Anterior cingulate cortex (tissue), 58 donors: ENCODE measurements at places on chromosomes 3 and 15.

GRCh38 chr3:179646177-179646576 lies 6.7 kb upstream of the USP13 start:
- DNase-seq: no peak

DNA sequence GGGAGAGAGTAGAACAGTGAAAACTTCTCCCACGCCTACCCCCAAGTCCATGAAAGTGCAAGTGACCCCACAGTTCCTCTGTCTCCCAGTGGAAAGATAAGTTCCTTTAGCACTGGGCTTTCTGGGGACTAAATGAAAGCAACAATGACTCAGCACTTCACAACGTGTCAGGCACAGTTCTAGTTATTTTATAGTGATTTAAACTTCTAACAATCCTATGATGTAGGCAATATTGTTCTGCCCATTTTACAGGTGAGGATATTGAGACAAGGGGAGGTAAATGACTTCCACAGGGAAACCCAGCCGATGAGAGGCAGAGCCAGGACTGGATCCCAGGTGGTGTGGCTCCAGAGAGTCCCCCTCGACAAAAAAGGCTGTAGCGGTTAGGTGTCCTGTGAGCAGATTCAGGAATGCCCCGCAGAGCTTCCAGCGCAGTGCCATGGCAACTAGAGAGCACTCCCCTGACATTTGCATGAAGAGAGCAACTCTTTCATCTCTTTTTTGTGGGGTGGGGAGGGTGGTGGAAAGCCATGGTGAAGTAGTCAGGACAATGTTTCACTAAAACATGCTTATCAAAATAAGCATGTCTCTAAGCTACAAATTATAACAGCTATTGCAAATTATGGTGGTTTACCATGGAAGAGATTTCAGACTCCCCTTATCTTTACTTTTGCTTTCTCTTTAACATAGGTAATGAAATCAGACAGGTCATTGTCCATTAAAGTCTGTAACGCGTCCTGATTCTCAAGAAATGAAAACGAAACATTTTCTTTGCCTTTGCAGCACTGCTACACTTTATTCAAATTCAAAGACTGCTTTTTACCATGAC lies 62.1 kb downstream of the NR2F2 start:
- no peak for DNase-seq

DNA sequence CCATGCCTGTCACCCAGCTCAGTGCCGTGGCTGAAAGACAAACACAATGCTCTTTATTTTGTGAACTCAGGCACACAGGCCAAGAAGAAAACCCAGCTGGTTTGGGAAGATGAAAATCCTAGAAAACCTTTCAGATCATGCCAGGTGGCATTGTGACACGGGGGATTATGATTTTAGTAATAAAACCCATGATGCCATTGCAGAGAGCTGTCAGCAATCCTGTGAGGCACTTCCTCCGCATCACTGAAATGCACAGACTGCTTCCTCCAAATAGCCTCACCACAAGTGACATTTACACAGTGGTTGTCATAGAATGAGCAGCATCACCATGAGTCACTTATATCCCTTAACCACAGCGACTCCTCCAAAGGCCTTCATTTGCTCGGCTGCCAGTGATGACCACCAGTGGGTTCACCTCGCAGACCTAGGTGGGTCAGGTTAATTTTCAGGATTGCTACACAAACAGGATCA lies 22.7 kb downstream of the ABHD6 start:
- no peak for DNase-seq

GRCh38 chr15:70142072-70142321 lies 44.3 kb upstream of the TLE3 start:
- DNase-seq: no peak

DNA sequence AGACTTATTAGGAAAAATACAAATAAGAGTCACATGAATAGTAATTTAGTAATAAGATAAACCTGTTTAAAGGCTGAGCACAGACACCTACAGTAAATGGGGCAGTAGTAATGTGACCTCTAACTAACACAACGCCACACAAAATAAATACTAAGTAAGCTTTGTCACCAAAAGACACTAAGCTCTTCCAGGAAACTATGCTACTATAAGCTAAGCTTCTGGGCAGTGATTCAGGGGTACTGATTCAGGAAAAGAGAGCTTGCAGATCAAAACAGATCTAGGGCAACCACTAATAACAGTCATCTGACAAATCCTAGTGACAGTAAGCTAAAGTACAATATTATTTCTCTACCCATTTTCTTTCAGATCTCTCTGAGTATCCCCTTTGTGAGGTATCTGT lies 68.8 kb downstream of the PLOD2 start:
- DNase-seq: no peak

GRCh38 chr3:18655827-18656226 lies 230.7 kb upstream of the SATB1 start:
- DNase-seq: no peak

- DNase-seq: no peak
These were observed 25.5 kb downstream of the ATP1B3 start for GRCh38 chr3:141901914-141902313.

GRCh38 chr3:153070511-153070868 lies 91.5 kb upstream of the RAP2B start:
- no peak for DNase-seq

DNA sequence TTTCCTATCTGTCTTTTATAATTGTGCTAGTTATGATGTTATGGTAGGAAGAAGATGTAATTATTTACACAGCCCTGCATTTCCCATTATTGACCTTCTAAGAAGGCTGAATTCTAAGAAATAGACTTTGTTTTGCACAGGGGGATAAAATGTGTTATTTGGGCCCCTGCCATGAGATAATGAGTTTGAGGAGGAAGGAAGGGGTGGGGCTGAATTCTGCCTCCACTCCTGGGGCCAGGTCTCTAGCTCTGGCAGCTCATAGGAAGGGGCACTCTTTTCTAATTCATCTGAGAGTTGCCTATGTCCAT lies 69.2 kb upstream of the GOLGA8B start:
- no peak for DNase-seq

- DNase-seq: peak; percentile 27
These were observed 4.3 kb downstream of the RBP1 start for GRCh38 chr3:139534992-139535879.

DNA sequence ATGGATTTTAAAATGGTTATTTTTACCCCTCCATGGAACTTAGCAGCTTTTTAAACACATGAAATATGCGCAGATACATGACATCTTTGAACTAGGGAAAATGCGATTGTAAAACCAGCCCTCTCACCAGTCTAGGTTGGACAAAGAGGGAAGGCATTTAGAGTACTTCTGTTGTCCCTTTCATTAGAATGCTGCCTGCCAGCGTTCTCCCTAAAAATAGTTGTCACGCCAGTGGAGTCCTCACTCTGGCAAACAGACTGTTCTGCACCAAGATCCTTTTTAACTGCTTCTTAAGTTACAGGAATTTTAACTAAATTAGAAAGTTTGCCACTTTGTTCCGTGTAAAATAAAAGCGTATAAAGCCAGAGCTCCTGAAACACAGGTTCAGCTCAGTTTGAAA lies 295.3 kb downstream of the VPS13C start:
- peak; percentile 9 for DNase-seq

DNA sequence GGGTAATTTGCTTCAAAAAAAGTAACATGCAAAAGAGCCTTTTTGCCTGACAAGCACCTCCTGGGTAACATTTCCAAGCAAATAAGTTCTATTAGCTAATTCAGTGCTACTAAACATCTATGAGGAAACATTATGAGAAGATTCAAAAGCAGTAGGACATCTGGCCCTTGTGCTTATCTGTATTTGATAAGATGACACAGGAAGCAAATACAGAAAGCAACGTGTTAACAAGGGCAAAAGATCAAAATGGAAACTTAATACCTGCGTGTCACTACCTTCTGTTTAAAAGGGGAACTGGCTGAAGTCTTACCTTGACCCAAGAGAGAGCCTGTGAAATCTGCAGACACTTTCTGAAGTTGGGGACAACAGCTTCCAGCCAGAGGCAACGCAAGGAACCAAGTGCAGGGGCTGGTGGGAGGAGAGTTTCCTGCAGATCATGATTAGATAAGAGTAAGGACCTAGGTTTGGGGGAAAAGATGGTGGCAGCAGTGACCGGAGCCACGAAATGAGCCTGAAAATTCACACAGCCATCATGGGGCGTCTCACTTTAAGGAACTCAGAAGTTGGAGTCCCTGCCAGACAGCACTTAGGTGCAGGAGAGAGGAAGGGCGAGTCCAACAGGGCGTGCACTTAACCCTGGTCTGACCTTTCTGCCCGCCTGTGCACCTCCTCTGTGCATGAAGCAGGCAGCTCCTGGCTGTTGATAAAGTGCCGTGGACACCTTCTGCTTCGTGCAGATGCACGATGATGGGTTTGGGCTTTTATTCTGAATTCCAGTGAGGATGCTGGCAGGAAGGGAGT lies 153.6 kb upstream of the BHLHE40 start:
- no peak for DNase-seq

GRCh38 chr15:89077750-89078149 lies 10.5 kb upstream of the ABHD2 start:
- no peak for DNase-seq

DNA sequence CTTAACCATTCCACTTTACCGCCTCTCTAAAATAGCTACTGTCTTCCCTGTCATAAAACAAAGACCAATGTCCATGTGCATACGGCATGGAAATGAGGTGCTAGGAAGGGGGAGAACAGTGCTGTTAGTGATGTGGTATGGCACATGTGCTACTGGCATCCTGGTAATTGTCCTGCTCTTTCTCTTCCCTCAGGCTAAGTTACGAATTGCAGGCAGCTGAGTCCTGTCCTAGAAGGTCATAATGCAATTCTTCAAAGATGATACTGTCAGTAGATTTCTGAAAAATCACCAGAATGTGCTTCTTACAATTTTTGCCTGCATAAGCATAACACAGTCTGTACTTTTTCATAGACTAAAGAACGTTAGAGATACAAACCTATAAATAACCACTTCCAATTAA lies 216.8 kb downstream of the RSL24D1 start:
- no peak for DNase-seq

DNA sequence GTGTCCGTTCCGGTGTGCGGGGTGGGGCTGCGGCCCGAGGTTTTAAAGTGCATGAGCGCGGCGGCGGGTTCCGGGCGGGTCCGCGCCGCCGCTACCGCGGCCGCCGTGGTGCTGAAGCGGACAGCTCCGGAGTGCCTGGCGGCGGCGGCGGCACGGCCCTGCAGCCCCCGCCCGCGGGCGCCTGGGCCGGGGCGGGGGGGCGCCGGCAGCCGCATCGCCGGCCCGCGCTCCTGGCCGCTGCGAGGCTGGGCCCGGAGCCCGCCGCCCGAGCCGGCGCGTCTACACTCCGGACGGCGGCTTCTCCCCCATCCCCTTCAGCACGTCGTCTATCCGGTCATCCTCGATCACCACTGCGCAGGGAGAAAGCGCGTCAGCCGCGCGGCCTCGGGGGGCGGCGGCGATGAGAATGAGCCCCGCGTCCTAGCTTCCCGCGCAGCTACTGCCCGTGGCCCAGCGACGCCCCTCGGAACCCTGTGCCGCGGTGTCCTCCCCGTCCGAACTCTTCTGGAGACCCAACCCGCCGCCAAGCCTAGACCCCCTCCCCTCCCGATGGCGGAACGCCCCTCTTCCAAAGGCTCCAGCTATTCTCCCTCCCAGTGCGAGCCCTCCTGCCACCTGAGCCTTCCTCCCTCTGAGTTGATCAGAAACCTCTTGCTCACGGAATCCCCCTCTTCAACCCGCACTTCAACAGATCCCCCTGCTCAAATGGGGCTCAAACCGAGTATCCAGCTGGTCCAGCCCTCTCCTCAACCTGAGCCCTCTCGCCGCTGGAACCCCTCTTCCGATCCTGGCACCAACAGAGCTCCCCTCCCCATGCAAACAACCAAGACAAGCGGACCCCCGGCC lies 1.3 kb downstream of the CAMK2N2 start:
- DNase-seq: peak; percentile 18

DNA sequence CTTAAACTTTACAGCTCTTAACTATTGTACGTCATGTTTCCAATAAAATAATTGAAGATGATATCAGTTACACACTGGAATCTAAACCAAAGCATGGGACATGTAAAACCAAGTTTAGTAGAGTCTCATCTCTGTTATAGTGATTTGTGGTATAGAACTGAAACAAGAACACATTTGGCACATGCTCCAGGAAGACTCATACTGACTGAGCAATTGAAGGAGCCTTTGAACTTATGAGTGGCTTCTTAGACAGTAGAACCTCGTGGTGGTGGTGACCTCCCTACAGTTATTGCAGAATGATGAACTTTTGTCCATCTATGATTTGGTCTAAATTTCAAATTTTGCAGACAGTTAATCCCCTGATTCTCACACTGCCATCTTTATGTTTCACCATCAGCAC lies 729.7 kb downstream of the ROBO1 start:
- DNase-seq: no peak

DNA sequence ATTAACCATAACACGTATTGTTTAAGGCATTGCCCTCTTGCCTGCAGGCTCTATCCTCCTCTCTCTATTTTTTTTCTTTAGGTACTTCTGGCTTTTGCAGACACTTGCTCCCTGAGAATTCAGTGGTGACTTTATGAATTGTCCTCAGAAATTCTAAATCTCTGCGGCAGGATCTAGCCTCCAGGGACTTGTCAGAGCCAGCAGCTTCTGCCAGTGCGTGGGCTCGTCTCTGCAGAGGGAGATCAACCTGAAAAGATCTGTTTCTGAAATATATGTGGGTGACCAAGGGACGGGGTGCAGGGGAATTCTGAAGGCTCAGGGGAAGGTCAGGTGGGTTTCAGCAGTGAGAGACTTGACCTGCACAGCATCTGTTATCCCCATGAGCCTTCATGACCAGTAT lies 326.1 kb upstream of the LRRFIP2 start:
- DNase-seq: no peak

DNA sequence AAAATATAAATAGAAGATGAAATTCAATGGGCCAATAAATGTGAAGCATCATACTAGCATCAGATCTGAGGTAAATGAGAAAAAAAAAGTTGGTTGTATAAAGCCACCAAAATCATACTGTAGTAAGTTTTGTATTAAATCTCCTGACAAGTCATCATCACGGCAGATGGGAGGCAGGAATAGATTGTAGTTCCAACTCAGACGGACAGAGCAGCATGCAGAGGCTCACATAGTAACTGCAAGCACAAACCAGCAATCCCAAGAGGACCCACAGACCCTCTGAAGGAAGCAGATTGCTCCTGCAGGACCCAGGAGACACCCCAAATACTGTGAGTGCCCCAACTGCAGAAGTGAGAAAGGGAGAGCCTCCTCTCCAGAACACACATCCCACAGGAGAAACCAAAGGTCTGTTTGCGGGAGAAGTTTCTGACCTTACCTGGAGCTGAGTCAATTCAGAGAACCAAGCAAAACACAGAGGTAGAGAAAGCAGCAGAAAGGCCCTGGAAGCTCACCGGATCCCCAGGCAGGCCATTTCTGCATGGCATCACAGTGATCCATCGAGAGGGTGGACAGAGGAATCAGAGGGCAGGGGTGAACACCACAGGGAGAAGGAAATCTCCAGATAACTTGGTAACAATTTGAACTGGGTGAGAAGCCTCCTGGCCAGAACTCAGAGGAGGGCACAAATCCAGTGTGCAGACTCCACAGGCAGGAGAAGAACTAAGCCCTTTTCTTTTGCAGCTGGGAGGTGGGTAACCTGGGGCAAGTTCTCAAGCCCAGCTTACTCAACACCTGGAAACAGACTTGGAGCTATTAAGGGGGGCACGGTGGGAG lies 141.6 kb upstream of the ARHGEF26 start:
- no peak for DNase-seq
